ENCODE measurements at places on chromosomes 7 and 10. TPM values are rescaled to one million over a fixed set of nuclear protein-coding genes. Genes with fewer than 3 reads are reported as not detected.

DPP6 gene
- polyA plus RNA-seq = not detected

GRCh38 chr10:8721650-8722049 is 667.2 kb downstream of the GATA3 start:
- no peak overlapping the region for H3K27ac ChIP-seq
- no peak overlapping the region for H3K4me3 ChIP-seq
- no peaks in the 10 kb centered on the region for H3K27me3 ChIP-seq
- no peaks in the 10 kb centered on the region for H3K36me3 ChIP-seq

DNA sequence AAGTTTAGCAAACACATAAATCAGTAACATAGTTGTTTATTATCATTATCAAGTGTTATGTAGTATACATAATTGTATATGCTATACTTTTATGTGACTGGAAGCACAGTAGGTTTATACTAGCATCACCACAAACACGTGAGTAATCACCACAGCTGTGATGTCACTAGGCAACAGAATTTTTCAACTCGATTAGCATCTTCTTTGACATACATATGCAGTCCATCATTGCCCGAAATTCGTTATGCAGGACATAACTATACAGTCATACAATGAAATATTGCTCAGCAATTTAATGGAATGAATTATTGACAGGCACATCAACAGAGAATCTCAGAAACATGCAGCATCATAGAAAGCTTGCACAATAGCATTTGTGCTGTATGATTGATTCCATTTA is 77.7 kb downstream of the LSM5 start:
- H3K27ac ChIP-seq = no peak overlapping the region
- DNase-seq = no peak
- no peaks in the 10 kb centered on the region for H3K4me1 ChIP-seq
- no peak overlapping the region for H3K4me3 ChIP-seq
- no peaks in the 10 kb centered on the region for H3K36me3 ChIP-seq

DNA sequence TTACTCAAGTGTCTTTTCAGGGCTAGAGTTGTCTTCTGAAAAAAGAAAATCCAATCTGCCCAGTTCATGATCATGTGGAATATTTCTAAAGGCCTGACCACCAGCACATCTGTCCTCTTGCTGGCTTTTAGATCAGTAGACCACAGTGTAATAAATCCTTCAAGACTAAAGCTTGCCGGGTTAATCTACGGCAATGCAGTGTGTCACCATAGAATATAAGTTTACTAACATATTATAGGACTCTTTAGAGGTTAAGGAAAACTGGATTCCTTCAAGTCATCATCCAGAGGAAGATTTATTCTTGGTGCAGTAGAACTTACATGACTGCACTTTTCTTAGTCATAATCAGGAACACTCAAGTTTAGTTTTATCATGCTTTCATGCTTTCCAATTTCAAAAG is 349.5 kb downstream of the SEMA3D start:
- no peak for DNase-seq
- H3K36me3 ChIP-seq = no peaks in the 10 kb centered on the region
- H3K27ac ChIP-seq = no peak overlapping the region

GRCh38 chr10:50431133-50431532 is 179.8 kb upstream of the ASAH2 start:
- peak; percentile 79 for DNase-seq
- peak overlapping the region; percentile 55 for H3K4me3 ChIP-seq
- no peaks in the 10 kb centered on the region for H3K27me3 ChIP-seq
- no peak overlapping the region for H3K27ac ChIP-seq
- H3K36me3 ChIP-seq = no peaks in the 10 kb centered on the region
- H3K4me1 ChIP-seq = peaks cover 27% of the 10 kb centered on the region

Measured in CD14-positive monocyte (primary cell).